ENCODE measurements at places on chromosomes 3 and 15.

- no peak for DNase-seq
Observed at GRCh38 chr3:40719660-40720287, 195.0 kb downstream of the ZNF621 start.

- no peak for DNase-seq
Observed at GRCh38 chr15:34808016-34808415, 12.7 kb upstream of the ACTC1 start.

- no peak for DNase-seq
Observed at GRCh38 chr15:87631775-87632174, 624.8 kb downstream of the NTRK3 start.

DNA sequence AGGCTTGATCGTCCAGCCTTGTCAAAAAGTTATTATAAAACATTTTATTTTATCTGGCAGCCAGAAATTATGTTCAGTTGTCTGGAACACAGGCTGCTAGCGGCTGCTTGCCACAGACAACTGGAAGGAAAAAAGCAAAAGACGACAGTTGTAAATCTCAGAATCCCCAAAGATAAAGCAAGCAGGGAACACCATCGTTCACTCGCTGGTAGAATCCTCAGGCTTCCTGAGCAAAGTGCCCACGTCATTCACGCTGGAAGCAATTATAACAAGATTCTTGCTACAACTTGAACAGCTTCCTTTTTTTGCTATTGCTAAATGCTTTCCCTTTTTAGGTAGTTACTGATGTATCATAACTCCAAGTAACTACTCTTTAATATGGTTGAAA, 33.6 kb downstream of the ADAMTS17 start:
- no peak for DNase-seq

DNA sequence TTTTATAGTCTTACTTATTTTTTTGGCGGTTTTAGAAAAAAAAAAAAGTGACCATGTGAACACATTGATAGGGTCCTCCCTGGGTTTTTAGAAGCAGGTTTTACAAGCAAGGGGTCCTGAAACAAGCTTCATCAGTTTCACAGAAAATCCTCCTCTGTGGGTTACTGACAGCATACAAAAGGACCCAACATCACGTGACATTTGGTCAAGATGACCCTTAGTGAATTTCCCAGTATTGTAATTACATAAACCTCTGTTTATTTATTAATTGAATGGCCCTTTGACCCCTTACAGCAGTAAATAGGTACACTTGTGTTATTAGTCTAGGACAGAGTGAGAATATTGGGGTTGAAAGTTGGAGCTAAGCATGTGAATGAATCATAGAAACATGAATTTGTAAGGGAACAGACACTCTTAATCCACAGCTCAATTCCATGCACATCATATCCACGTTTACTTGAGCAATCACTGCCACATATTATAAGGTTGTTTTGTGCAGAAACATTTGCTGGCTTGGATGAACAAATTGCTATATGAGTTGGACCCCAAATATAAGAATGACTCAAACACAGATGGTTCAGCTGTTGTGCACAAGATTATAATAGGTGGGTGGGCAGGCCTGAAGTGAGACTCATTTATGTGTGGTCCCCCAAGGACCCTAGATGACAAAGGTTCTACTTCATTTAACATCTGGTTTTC, 137.5 kb downstream of the ZNF385D start:
- no peak for DNase-seq

DNA sequence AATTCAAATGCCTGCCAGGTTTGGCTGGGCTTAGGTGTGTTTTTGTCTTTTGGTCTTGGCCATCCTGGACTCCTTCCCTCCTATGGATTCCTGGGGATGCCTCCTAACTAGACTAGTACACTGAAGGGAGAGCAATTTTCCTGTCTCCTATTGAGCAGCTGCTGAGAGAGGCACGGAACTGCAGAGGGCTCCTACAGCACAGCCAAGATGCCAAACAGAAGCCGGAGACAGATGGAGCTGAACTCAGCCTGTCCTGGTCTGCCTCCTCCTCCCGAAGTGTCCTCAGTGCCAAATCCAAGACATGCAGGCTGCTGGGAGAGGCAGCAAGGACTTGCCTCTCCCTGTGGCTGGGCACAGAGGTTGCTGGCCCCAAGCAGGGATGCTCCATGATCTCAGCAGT, 256.6 kb upstream of the PROK2 start:
- DNase-seq, result no peak

- no peak for DNase-seq
Observed at GRCh38 chr15:50675535-50676144, 11.0 kb downstream of the TRPM7 start.

DNA sequence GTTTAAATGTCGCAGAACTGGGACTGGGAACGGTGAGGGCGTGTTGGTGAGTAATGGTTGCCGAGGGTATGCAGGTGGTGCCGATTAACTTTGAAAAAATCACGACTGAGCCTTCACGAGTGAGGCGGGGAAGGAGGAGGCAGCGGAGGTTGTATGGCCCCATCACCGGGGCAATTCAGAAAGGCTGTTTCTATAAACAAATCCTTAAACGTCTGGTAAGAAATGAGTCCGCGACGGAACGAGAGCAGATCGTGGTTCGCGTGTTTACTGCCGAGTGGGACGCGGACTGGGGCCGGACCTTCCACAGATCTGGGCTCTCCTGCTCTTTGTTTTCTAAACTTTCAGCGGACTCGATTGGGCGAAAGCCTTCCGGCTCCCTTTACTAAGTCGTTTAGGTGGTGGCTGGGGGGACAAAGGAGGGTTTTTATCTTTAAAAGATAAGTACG, 2.7 kb downstream of the IGF1R start:
- DNase-seq, result no peak

GRCh38 chr3:128334766-128335165, 131.9 kb downstream of the DNAJB8 start:
- DNase-seq, result no peak

- DNase-seq, result no peak
Observed at GRCh38 chr3:46966811-46967210, 9.7 kb downstream of the CCDC12 start.
